ENCODE measurements at places on chromosomes 4 and X.

DNA sequence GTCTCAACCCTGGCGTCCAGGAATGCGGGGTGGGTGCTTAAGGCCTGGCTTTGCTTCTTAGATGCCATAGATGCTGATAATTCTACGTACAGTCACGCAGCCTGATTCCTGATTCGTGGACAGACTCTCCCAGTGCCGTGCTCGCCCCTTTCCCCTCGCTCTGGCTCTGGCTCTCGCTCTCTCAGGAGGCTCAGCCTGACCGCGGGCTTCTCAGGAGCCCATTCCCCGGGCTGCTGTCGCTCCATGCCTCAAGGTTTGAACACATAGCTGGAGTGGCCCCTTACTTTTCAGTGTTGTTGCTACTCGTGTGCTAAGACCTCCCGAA, 59.2 kb upstream of the ZC4H2 start:
- no peak for DNase-seq

DNA sequence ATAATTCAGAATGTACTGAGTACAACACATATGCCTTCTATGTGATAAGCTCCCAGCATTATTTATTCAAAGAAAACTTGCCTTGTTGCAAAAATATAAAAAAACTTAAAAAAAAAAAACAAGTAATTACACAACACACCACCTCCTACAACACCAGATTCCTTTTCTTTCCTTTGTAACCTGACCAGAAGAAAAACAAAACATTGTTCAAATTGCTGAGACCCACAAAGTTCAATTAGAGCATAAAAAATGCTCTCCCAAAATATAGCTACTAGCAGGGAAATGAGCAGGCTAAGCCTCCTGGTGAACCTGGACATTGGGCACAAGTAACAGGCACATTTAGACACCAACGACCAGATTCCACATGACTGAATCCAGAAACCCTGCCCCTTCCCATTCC, 38.3 kb downstream of the MECP2 start:
- no peak for DNase-seq

GRCh38 chrX:9646471-9647224, 119.0 kb downstream of the GPR143 start:
- DNase-seq = no peak

DNA sequence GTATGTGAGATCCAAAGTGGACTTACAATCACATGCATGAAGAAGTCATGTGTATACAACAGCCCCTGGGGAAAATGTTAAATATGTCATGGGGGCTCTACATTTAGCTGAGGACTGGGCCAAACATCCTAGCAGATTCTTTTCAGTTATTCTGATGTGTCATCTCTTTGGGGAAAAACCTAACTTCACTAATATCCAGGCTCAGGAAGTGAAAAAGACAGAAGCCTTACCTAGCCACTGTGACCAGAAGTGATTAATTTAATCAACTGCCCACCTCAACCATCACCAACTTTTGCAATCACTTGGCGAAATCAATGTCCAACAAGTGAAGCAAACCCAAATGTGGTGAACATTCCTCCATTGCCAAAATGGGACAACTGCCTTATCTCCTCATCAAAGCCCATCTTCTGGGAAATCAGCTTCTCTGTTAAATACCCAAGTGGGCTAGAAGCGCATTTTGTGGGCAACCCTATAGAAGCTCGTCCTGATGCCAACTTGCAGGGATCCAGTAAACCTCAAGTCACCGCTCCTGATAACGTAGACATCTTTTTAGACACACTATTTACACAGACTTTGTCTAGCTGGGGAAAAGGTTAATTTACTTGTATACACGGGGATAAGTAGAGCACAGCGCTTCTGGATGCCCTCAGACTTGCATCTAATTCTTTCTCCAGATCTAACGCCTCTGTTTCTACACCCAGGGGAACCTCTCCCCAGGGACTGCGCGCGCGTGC, 1.4 kb upstream of the HHIP start:
- DNase-seq = no peak

DNA sequence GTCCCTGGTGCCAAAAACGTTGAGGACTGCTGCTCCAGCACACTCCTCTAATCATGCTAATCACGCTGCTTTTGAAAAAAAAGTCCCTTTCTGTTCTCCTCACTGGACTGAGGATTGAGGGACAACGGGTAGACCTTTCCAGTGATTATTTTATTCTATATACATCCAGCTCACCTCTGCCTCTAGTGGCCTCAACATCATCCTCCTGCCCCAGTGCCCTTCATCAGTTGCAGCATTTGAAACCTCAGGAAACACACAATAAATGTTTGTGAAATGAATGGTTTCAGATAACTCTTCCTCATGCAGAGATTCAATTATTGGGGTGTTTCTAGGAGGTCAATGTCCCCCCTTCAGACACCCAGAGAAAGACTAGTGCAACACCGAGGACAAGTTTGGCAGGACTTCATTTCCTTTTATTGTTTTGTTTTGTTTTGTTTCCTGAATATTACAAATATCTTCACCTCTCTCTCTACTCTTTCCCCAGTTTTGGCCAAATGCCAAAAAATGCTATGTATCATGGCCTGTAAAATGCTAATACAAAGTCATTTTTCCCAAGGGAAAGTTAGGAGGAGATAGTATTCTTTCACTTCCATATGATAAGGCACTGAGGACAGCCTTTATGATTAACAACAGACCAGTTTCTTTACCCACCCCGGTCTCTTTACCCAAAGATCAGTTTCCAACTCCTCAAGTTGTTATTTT, 460.1 kb upstream of the SLIT2 start:
- peak; percentile 59 for DNase-seq

DNA sequence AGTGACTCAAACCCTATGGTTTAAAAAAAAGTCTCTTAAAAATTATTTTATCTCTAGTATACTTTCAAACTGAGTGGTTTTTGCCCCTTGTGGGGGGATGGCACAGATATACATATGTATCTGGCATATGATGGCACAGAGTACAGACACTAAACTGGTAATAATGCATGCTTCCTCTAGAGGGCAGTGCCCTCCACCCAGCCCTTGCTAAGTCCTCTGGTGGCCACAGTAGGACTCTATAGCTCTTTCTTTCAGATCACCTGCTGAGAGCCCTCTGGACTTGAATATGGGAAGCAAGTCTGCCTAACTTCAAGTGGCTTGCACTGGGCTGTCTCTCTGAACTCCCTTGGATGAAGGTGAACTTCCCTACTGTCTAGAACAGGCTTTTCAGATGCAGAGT, 66.3 kb downstream of the TSPAN7 start:
- peak; percentile 57 for DNase-seq

DNA sequence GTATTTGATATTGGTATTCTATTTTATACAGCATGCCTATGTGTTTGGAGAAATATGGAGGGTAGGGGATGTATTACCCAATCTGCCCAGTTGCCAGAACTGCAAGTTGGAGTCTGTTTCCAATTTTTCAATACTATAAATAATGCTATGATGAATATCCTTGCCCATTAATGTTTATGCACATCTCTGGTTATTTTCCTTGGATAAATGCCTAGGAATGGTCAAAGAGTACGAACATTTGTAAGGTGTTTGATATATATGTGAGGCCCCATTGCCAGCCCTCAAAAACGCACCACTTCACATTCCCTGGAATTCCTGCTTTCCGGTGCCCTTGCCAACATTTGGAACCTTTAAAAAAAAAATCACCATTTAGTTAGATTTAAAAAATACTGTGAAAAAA, 34.3 kb downstream of the CLDN34 start:
- DNase-seq = peak; percentile 60

- peak; percentile 29 for DNase-seq
These were observed 19.2 kb downstream of the RASGEF1B start for GRCh38 chr4:81452452-81453006.

- DNase-seq = no peak
These were observed 10.0 kb upstream of the SPCS3 start for GRCh38 chr4:176309772-176310171.

- peak; percentile 60 for DNase-seq
These were observed 12.3 kb upstream of the SCRG1 start for GRCh38 chr4:173411106-173411693.

- DNase-seq = no peak
These were observed 96.2 kb upstream of the GPRIN3 start for GRCh38 chr4:89403826-89404225.

- DNase-seq = no peak
These were observed 53.3 kb upstream of the LNX1 start for GRCh38 chr4:53644607-53645006.

- peak; percentile 41 for DNase-seq
These were observed 96.7 kb downstream of the ITM2A start for GRCh38 chrX:79270401-79270800.

- peak; percentile 72 for DNase-seq
These were observed 17.5 kb upstream of the ZNF41 start for GRCh38 chrX:47500554-47500953.

DNA sequence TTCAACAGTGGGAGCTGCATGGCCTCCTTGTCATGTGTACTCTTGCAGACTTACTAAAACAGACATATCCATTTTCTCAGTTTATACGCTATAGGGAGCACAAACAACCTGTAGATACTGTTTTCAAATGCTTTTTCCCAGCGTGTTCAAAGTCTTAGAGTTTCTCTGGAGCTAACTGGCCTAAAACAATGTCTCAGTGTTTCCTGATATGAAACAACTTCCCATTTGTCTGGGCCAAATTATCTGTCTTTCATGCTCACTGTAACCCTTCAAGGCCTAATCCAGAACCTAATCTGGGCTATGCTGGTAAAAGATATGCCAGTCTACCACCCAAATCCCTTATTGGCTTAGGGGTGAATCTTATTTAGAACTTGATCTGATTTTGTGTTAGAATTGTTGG, 38.8 kb downstream of the RAB40A start:
- DNase-seq = no peak
